T47D (cell line): ENCODE measurements at places on chromosomes 1 and 21.

DNA sequence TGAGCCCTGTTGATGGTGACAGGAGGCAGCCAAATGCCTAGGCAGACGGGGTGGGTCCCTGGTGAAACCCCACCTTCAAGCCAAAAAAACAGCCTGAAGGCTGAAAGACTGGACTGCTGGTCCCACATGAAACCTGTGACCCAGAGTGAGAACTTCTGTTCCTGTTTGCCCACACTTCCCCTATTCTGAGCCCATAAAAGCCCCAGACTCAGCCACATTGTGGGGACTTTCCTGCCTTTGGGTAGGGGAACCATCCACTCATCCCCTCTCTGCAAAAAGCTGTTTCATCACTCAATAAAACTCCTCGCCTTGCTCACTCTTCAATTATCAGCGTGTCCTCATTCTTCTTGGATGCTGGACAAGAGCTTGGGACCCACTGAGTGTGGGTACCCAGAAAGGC lies 25.2 kb downstream of the HTR6 start:
- DNase-seq: no peak

DNA sequence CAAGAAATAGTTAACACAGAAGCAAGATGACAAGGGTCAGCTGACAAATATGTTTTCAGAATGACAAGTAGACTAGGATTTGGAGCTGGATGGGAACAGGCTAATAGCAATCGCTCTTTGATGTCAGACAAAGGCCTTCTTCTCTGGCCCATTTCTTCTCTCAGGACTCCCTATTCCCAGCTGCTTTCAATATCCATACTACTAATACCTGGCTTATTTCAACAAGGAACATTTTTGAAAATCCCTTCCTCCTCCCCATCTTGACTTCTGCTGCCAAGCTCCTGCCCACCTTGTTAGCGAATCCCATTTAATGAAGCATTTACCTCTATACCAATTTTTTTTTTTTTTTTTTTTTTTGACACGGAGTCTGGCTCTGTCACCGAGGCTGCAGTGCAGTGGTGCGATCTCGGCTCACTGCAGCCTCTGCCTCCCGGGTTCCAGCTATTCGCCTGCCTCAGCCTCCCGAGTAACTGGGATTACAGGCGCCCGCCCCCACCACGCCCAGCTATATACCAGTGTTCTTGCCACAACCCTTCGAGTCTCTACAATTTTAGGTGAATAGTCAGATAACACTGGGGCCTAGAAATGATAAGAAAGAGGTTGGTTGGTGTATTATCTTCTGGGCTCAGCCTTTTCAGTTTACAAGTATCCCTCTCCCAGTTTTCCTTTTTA lies 68.4 kb downstream of the MACF1 start:
- no peak for DNase-seq

- DNase-seq: no peak
These were observed 9.8 kb downstream of the GREM2 start for GRCh38 chr1:240602189-240602588.

GRCh38 chr1:2233468-2233867 lies 5.3 kb downstream of the SKI start:
- no peak for DNase-seq

GRCh38 chr1:84940481-84940880 lies 47.5 kb upstream of the LPAR3 start:
- DNase-seq: no peak

DNA sequence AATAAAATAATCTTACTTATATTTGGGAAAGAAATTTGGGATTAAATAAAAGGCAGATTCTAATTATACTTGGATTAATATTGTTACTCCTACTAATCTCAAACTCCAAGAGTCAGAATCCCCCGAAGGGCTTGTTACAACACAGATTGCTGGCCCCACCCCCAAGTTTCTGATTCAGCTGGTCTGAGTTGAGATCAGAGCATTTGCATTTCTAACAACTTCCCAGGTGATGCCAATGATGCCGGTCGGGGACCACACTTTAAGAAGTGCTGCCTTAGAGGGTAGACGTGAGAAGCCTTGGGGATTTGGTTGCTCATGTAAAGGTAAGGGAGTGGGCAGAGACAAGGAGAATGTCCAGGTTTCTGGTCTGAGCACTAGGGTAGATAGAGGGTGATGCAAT lies 47.2 kb downstream of the FMN2 start:
- DNase-seq: no peak

- no peak for DNase-seq
These were observed 4.1 kb upstream of the FAM110D start for GRCh38 chr1:26154750-26155149.

DNA sequence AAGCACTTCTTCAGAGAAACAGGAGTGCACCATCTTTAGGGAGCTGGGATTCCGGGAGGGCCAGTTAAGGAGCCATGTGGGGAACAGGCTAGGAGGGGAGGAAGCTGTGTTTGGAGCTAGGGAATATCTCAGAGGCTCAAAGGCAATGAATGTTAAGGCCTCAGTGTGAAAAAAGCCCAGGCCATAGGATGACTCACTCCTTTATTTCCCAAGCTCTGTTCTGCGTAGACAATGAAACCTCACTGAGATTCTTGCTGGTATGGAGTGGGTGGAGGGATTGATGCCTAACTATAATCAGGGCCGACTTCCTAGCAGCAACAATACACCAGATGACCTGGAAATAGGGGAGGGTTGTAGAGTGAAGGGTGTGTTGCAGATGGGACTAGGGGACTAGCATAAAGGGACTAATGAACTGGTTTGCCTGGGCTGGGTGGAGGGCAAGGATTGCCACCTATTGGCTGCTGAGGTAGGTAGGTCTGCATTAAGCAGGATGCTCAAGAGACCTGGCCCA lies 2.1 kb downstream of the GNAT2 start:
- no peak for DNase-seq

GRCh38 chr1:207917080-207917479 lies 6.2 kb upstream of the CD34 start:
- no peak for DNase-seq
